Left lung (tissue), 14 donors: ENCODE measurements at places on chromosomes 3 and 15. TPM values are rescaled to one million over a fixed set of nuclear protein-coding genes. Genes with fewer than 3 reads are reported as not detected.

Gene GP9
- not detected for total RNA-seq

Gene CPNE9
- total RNA-seq = not detected

Gene PPP1R14D
- total RNA-seq = not detected

Gene MST1
- total RNA-seq = 19.1 TPM

Gene SPPL2A
- 114 TPM for total RNA-seq

Gene CLDN1
- 37.4 TPM for total RNA-seq

Gene EAF2
- 13.5 TPM for total RNA-seq

Gene ADAMTS9
- total RNA-seq = 36.9 TPM

Gene XCR1
- total RNA-seq = 0.44 TPM
